Sciatic nerve (tissue), 2 donors: ENCODE measurements at places on chromosomes 13 and 19.

DNA sequence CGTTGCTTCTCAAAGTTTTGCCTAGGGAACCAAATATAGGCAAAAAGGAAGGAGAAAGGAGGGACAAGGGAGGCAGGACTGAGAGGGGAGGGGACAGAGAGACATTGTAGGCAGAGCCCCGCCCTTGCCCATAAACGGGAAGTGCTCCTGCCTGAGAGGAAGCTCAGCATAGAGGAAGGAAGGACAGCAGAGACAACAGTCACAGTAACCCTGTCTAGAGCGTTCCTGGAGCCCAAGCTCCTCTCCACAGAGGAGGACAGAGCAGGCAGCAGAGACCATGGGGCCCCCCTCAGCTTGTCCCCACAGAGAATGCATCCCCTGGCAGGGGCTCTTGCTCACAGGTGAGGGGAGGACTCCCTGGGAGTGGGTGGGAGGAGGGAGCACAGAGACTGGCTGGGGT is at the start of gene CEACAM21:
Gene CEACAM21, plus strand, starts transcription at position 169 of the 400 bp plus-strand sequence. Its CDS starts 109 bp downstream, at position 278.
- no peak for DNase-seq

DNA sequence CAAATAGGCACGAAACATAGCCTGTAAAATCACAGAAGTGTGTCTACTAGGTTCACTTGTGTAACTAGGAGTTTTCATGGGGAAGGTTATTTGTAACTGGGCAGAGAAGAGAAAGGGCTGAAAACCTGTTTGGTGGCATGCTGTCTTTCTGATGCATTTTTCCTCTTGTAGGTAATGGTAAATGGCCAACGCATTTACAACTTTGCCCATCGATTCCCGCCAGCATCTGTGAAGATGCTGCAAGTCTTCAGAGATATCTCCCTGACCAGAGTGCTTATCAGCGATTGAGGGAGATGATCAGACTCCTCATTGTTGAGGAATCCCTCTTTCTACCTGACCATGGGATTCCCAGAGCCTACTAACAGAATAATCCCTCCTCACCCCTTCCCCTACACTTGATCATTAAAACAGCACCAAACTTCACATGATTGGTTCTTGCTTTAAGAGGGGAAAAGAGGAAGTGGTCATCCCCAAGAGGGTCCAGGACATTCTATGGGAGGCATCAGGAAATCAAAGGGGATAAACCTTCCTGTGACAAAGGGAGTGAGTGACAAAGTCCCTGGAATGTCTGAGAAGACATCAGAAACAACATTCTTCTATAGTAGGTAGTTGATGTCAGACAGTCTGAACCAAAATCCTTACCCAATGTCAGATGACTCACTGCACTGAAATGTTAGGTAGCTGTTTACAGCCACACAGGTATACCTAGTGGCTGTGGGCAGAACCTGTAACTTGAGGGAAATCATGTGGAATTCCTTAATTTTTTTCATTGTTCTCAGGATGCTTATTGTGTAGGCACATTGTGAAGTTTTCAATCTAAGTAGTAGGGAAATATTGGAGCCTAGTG is 5.0 kb downstream of the LGALS14 start:
- no peak for DNase-seq

- no peak for DNase-seq
These were observed at the start of gene CEACAM3 for GRCh38 chr19:41796362-41796761. CEACAM3 (plus strand) TSS chr19:41796587; CDS start chr19:41796678, 91 bp downstream.

DNA sequence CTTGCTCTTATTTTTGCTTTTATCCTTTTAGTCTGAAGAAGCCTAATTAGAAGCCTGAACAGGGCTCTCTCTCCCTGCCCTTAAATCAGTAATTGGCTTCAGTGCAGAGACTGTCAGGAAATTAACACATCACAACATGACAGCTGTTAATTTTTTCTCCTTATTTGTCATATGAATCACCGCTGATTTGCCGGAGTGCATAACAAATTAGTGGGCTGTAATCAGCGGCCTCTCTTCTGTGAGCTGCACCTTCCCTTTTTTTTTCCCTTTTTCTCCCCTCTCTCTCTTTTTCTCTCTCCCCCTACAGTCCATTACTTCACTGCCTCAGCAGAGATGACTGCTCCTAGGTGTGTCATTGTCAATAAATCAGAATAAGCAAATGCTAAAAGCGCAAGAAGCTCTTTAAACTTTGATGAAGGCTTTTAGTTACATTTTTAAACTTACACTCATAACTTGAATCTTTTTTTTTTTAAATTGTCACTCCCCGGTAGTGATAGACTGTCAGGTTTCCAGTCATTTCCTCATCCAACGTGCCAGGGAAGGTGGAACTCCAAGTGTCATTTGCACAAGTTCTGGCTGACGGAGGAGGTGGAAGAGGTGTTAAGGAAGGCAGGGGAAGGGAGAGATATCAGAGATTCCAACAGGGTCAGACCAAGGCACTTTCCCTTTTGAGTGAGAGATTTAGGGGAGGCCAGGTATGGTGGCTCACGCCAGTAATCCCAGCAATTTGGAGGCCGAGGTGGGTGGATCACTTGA is 197.1 kb upstream of the TSHZ3 start:
- DNase-seq: no peak

DNA sequence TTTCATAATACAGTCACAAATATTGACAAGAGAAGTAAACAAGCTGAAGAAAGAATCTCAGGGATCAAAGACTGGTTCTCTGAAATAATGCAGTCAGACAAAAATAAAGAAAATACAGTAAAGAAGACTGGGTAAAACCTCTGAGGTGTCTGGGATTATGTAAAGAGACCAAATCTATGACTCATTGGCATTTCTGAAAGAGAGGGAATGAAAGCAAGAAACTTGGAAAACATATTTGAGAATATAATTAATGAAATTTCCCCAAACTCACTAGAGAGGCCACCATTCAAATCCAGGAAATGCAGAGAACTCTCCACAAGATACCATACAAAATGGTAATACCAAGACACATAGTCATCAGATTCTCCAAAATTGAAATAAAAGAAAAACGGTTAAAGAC is 53.0 kb upstream of the GPC6 start:
- no peak for DNase-seq
